ENCODE measurements at places on chromosomes 1 and 21.

- DNase-seq: no peak
These were observed 178.8 kb upstream of the ARHGEF16 start for GRCh38 chr1:3275471-3276340.

GRCh38 chr21:43825936-43826622 is 36.7 kb downstream of the RRP1 start:
- no peak for DNase-seq

DNA sequence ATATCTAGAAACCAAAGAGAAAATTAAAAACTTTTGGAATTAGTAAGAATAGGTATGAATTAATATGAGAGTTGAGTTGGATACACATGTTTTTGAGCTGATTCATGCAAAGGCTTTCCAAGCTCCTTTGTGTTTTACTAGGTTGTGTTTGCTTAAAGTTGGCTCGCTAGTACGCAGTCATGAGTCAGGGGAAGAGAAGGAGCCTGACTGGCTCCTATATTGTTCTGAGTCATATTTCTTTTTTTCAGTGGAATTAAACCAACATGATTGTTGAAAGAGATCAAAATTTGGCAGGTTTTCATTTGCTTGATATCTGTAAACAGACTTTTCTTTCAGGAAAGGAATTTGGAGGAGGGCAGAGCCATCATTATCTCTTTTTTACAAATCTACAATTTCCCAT is 66.7 kb downstream of the MAGI3 start:
- no peak for DNase-seq

DNA sequence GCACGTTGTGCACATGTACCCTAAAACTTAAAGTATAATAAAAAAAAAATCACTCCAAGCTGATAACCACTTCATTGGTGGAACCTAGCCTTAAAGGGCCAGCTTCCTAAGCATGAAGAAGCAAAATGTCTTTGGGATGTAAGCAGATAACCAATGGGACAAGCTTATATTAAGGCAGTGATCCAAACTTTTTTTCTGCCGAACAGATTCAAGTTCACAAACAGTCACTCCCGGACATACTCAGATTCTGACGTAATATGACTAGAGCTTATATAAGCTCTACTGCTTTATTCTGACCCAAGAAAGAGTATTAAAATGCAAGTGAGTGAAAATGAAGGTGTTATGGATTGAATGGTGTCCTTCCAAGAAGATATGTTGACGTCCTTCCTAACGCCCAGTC is 44.9 kb upstream of the HIVEP3 start:
- DNase-seq: no peak

- DNase-seq: no peak
These were observed 12.8 kb upstream of the CASQ2 start for GRCh38 chr1:115781343-115781742.

DNA sequence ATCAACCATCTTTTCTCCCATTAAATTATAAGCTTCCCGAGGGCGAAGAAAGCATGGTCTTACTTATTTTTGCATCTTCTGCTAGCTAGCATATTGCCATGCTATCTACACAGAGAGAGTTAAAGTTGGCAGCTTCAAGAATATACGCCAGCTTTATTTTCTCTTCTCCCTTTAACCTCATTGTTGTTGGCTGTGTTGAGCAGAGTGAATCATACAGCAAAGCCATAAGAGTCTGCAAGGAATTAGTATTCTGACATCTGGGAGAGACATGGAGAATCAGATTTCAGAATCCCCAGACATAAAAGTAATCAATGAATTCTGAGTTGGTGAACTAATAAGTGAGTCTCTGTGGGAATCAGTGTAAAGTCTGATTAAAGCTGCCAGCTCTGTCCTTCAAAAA is 649.6 kb upstream of the PTBP2 start:
- no peak for DNase-seq

GRCh38 chr1:20223551-20224419 is 37.5 kb upstream of the PLA2G2C start:
- no peak for DNase-seq

DNA sequence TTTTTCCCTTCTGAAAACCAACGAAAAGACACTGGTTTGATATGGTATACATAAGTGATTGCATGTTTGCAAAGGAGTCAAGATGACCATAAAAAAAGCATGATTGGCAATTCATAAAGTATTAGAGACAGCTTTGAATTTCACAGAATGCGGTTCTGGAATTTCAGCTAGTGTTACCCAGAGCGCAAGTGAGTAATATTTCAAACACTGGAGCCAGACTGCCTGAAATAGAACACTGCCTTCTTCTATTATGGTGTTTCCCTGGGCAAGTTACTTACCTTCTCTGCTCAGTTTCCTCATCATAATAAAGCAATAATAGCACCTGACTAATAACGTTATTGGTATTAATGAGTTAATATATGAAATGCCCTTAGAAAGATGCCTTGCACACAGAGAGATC is 54.7 kb downstream of the NEGR1 start:
- no peak for DNase-seq

DNA sequence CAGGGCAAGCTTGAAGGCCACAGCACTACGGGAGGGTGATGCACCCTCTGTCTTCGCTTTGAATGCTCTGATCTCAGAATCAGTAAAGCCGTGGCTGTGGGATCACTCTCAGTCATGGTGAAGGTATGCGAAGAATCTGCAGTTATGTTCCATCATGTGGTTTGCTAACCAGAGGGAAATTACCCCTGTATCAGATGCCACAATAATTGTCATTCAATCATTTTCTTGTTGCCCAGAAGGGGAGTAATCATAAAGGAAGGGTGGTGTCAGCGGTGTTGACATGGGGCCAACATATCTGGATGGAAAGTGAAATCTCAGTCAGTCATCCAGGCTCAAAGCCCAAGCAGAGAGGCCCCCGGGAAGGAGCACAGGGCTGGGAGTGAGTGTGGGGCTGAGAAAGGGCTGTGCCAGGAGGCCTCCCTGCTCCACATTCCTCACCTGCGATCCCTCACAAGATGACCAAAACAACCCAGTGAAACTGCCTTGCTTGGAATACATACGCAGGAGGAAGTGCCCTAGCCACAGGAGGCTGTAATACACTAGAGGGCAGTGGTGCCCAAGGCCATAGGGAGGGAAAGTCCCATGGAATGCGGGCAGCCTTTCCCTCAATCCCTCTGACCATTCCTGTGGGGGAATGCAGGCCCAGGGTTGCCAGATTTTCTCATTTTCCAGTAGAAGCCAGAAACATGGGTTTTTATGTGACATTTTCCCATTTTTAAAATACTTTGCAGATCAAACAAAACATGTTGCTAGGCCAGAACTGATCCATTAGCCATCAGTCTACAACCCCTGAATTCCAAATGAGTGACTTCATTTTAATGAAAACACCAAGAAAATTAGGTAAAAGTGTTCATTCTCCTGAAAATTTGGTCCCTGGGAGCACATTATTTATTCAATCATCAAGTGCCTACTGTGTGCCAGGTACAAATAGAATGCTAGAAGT is 95.7 kb upstream of the VANGL1 start:
- DNase-seq: no peak

DNA sequence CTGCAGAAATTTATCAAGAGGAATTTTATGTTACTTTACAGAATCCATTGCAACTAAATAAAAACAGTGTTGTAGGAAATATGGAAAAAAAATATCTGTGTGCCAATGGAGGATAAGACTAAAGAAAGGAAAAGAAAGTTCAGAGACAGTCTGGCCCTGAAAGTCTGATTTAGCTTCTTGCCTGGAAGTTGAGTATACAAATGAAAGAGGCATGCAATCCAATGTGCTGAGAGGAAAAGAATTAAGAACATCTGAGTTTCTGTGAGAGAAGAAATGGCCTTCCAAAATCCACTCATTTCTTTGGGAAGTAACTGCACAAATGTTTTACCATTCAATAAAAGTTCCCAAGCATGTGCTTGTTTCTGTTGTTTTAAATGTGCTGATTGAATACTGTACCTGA is 65.1 kb downstream of the LHX9 start:
- DNase-seq: no peak

- DNase-seq: peak; percentile 52
These were observed 1.8 kb downstream of the ARF1 start for GRCh38 chr1:228084325-228084724.

- DNase-seq: no peak
These were observed 173.6 kb downstream of the PRDM16 start for GRCh38 chr1:3242408-3243260.

DNA sequence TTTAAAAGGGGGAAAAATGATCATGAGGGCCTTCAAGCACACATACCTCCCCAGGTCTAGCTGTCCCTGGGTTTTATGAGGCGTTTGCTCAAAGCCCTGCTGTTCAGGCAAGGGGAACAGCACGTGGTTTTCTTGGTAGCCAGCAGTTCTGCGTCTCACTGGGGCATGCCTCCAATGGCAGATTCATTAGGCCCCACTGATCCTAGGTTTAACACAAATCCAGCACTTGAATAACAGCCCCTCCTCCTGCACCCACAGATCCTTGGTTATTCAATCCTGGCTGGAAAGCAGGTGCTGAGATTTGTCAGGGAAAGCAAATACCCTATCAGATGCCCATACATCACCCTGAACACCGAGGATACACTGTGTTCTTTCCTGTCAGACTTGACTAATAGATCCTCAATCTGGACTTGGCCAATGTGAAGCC is 106.4 kb downstream of the ZC3H11B start:
- no peak for DNase-seq

- DNase-seq: no peak
These were observed 57.4 kb downstream of the PTPRC start for GRCh38 chr1:198696211-198696610.

DNA sequence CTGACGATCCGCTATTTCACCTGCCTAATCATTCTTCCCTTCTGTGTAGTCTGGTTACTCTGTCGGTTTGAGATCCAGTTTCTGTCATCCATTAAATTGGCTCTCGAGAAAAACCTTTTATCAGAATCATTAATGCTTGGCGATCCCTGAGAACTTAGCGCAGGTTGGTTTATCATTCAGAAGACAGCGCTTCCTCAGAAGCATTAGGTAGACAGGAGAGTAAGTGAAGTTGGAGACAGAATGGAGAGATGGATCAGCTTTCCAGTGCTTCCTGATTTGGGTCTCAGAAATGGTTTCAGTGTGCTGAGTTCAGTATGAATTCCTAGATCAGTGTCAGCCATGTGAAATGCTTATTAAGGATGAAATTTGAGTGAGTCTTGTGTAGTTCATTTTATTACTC is 1.3 kb downstream of the USP1 start:
- no peak for DNase-seq

DNA sequence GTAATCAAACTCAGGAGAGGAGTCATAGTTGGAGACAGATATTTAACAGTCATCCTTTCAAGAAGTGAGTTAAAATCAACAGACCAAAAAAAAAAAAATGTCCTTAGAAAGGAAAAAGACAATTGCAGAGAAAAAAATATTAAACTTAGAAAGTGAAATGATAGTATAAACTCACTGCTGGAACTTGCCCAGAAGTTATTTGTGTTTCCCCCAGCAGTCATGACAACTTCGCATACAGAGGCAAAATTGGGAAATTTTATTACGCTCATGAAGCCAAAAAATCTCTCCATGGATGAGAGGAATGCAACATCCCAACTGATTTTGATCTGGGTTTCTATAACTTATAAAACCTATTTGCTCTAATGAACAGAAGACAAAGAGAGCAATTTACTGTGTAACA is 198.2 kb downstream of the LRRC7 start:
- no peak for DNase-seq

DNA sequence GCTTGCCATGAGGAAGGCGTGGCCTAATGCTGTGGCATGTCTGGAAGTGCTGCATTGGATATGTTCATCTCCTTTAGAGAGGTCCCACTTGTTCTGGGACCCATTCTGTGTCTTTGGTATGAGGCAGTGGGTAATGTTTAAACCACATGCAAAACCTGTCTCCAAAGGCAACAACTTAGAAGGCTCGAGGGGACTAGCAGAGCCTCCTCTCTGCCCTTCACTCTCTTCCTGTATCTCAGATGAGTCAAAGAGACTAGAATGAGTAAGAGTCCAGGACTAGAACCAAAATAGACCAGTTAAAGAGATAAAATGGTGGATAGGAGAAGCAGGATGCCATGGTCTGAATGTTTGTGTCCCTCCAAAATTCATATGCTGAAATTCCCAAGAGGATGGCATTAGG is 220.8 kb upstream of the KIAA0040 start:
- no peak for DNase-seq

DNA sequence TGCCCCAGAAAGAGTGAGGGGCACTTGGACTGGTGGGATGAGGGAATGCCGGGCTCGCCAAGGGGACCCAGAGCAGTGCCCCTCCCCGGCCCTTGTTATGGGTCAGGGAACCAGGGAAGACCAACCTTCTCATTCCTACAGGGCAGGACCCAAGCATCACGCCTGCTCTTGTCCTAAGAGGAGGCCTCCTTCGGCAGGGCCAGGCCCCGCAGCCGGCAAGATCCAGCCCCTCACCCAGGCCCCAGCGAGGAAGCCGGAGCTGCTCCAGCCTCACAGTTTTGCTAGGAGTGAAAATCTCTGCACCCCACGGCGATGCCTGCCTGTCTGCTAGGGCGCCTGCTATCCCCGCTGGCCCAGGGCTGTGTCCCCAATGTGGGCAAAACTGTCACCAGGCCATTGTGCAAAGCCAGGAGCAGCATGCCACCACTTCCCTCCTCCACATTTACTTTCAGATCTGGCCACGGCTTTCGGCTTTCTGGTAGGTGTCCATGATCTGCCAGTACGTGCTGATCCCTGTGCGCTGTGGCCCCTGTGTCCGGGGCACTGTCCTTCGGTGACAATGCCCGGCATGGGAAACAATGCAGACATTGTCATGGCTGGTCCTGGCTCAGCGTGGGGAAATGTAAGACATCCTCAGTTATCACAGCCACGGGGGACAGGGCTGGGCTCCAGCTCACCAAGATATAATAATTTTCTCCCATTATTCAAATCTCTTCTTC is 9.6 kb downstream of the ACTRT2 start:
- no peak for DNase-seq

GRCh38 chr21:16768096-16768495 is 744.7 kb upstream of the CXADR start:
- no peak for DNase-seq

GRCh38 chr1:169528215-169529067 is 42.7 kb upstream of the SLC19A2 start:
- DNase-seq: no peak

- DNase-seq: peak; percentile 74
These were observed 14.1 kb upstream of the HEYL start for GRCh38 chr1:39653546-39654031.

DNA sequence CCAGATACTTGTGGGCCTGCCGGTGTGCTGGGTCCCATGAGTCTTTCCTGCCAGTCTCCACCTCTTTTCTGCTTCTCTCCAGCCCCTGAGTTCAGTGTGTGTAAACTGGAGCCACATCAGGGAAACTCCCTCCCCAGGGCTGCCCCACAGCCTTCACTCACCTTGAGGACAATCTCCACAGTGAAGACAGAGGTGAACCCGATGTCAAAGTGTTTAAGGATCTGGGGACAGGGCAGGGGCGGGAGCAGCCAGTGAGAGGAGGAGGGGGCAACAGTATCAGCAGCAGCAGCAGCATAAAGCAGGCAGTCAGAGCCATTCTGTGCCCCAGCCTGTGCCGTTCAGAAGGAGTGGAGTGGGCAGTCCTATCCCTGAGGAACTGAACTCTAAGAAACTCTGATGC is 43.2 kb downstream of the CACNA1S start:
- DNase-seq: no peak

DNA sequence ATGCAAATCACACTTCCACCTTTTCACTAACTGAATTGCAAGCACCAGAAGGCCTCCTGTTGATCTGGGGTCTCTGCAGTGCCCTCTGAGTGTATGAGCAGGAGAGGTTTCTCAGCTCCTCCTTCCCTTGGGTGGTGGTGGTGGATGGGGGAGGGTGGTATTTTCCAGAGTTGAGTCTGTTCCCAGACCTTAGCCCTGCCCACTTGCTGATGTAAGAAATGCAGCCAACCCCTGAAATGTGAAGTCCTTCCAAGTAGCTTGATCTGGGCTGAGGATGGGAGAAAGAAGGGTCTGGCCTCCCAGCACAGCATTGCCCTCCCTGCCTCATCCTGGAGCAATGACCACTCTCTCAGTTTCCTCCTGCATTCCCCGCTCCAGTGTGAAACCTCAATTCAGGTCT is 6.3 kb upstream of the FOXD2 start:
- no peak for DNase-seq
